Heart left ventricle (tissue), 16 donors: ENCODE measurements at places on chromosomes 4 and X. TPM values are rescaled to one million over a fixed set of nuclear protein-coding genes. Genes with fewer than 3 reads are reported as not detected.

The LPAR4 gene
- not detected for total RNA-seq

GRCh38 chrX:54181202-54181953 lies 1.7 kb downstream of the FAM120C start:
- DNase-seq: no peak

DNA sequence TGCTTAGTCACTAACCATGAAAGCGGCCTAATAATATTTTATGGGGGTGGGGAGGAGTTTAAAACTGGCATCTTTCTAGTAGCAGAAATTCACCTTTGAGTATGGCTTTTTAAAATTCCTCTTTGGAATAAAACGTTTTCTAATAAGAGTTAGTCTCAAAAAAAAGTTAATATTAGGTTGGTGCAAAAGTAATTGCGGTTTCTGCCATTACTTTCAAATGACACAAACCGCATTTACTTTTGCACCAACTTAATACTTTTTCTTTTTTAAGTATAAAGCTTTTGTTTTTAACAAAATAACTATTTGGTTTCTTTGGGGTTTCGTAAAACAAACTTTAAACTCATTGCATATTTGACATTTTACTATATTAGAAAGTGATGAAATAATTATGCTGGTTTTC lies 68.4 kb downstream of the FBXO8 start:
- DNase-seq: no peak

The REST gene
- 32.1 TPM for total RNA-seq

- no peak for DNase-seq
Observed at GRCh38 chrX:100995469-100995868, 26.0 kb downstream of the ARL13A start.

DNA sequence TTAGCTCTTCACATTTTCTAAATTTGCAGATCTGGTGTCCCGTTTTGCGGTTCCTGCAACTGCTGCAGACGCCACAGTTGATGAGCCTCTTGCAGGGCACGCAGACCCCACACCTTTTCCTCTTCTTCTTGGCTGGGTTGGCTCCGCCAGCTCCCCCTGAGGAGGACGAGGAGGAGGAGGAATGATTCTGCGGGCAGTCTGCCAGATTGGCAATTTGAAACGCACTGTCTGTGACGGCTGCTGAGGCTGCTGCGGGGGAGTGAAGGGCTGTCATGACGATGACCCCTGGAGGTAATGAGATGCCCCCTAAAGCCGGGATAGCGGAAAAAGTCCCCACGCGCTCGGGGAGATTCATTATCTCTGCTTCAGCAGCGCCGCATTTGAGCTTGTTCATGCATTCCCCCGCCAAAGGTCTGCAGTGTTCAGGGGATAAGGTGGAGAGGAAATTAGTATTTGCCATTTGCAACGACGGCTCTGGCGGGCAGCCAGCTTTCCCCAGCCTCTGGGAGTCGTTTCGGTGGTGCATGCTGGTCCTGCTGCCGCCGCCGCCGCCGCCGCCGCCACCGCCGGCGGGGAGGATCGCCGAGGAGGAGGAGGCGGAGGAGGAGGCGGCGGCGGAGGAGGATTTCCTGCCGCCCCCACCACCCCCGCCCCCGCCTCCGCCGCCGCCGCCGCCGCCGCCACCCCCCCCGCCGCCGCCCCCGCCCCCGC lies 3.8 kb downstream of the CXXC4 start:
- peak; percentile 77 for DNase-seq

DNA sequence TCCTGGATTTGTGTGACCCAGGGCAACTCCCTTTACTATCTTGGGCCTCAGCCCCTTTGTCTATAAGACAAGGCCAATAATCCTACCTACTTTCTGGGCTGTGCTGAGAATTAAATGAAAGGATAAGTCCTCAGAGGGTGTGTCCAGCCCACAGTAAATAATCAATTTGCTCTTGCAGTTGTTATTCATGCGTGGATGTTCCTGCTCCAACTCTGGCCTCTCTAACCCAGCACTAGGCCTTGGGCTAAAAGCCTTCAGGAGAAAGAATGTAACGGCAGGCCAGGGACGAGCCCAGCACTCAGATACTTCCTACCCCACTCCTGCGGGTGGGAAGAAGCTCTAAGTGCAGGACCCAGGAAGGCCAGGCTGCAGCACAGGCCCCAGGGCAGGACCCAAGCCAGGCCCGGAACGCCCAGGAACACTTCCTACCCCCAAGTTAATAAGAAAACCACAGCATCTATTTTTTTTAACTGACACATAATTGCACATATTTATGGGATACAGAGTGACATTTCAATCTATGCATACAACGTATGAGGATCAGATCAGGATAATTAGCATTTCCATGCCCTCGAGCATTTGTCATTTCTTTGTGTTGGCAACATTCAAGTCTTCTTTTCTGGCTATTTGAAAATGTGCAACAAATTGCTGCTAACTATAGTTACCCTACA lies 179.6 kb upstream of the RBPJ start:
- DNase-seq: no peak

DNA sequence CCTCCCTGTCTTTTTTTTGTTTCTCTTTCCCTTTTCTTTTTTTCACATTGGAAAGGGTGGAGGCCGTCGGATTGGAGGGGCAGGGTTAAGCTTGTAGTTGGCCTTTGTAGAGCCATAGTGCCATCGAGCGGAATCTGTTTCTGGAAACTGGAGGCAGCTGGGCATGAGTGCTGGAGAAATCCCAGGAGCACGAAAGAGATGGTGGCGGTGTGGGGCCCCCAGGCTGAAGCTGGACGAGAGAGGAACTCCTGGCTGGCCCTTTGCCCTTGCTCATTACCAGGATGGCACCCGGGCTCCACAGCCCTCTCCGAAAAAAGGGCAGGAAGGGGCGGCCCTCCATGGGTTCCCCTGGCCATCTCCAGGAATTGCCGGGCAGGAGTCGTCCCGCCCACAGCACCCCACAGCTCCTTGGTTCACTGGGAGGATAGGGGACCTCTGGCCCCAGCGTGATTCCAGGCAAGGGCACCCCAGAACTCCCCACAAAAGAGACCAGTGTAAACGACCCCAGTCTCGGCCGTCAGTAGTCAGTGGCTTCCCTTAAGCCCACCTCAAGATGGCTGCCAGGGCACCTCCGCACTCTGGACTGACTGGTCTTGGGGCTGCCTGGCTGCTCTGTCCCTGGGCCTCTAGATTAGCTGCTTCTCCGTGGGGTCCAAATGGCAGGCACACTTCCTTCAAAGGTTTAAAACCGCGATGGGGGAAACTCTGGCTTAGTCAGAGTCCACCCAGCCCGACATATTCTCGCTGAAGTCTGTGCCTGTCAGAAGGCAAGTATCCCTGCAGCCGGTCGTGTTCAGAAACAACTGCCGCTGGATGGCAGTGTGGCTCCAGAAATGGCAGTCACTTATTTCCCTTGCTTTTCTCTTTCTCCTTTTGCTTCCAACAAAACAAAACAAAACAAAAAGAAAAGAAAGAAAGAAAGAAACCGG lies 74.1 kb downstream of the NBDY start:
- DNase-seq: peak; percentile 23
